Naive thymus-derived CD4-positive, alpha-beta T cell (primary cell): ENCODE measurements at places on chromosomes 6 and 20.

DNA sequence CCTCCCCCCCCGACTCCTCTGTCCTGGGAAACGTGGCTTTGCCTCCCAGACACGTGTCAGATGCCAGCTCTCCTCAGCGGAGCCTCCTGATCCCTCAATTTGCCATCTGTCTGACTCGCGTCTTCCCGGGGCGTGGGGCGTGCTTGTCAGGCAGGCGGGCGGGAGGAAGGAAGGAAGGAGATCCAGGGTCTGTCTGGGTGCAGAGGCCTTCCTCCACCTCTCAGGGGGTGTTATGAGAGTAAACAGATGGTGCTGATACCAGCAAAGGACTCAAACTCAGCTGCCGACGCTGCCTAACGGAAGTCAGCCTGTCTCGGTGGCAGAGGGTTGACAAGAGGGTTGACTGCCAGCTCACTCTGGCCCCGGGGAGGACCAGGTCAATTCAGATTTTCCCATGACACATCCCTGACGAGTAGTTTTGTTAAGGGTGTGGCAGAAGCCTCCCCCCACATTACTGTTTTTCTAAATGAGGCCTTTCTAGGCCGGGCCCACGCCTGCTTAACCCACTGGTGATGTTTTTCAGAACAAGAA, 17.0 kb downstream of the UQCC2 start:
- DNase-seq, result peak; percentile 69

GRCh38 chr6:117515326-117515725, 32.9 kb downstream of the DCBLD1 start:
- no peak for DNase-seq

GRCh38 chr20:51525241-51526105, 17.0 kb downstream of the NFATC2 start:
- DNase-seq, result peak; percentile 49

- DNase-seq, result no peak
These were observed 2.9 kb downstream of the ATXN1 start for GRCh38 chr6:16758163-16758975.

GRCh38 chr6:146962329-146962728, 241.9 kb upstream of the STXBP5 start:
- no peak for DNase-seq

DNA sequence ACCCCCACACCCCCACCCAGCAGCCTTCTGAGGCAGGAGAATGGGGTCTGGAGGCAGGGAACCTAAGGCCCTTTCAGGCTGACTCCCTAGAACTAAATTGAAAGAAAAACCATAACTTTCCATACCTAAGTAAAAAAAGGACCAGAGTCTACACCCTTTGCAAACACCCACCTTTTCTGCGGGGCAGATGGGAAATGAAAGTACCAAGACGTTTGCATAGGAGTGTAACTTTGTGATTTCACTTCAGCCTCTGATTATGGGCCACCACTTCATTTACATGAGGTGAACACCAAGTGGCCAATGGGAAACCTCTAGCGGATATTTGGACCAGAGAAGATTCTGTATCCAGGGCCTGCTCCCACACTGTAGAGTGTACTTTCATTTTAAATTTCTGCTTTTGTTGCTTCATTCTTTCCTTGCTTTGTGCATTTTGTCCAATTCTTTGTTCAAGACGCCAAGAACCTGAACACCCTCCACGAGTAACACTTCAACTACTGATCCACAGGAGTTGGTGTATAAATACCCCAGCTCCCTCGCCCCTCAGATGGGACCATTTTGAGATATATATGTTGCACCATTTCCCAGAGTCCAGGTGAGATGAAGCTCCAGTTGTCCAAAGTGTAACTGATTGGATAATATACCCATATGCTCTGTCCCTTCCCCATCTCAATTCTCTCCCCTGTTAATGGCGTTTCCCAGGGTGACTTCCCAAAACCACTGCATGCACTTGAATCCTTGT, 18.9 kb upstream of the SRSF6 start:
- no peak for DNase-seq

- DNase-seq, result no peak
These were observed 79.7 kb downstream of the SMLR1 start for GRCh38 chr6:130906736-130907381.

DNA sequence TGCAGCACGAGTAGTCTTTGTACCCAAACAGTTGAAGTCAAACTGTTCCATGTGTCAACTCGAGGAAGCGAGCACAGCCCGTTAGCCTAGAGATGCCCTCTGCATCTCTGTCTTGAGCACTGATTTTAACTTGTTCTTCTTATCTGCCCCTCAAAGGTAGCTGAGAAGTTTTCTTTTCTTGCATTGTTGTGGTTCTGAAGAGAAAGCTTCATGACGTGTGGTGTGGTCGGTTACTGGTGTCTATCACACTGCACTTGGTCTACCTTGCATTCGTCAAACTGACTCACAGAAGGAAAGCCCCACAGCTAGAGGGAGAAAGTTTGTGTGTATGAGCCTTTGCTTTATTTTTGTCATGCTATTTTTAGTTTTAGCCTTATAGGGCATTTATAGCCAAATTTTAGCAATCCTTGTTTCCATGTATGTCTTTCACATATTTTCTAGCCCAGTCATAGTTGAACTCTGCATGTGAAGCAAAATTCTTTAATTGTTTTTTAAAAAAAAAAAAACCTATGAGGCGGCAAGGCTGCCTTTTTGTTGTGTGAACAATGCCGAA, 115.1 kb downstream of the JAG1 start:
- peak; percentile 11 for DNase-seq

DNA sequence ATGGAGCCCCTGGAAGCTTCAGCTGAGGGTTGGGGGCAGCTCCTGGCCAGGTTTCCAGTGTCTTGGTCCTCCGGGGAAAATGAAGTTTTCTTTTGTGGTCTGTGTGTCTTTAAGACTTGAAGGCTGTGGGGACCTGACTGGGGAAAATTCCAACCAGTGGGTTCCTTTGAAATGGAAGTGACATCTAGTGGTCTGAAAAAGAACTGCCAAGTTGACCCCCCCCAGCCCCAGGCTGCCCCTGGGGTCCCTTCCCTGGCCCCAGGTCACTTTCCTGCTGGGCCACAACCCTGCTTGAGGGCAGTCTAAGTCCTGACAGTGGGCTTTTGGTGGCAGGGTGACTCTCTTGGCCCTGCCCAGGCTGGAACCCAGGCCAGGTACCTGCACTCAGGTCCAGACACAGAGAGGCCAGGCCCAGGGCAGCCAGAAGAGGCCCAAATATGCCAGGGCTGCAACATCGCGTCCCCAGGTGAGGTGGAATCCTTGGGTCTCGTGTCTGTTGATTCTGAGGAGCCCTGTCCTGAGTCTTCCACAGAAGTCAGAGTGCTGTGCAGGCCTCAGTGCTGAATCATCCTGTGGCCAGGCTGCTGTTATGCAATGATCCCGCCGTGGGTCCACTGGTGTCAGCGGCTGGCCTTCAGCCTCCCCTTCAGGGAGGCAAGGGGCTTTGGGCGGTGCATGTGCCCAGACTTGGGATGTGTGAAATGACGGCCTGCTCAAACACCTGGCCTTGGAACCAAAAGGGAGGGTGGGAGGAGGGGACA, 68.4 kb downstream of the VEGFA start:
- no peak for DNase-seq

GRCh38 chr6:160972111-160972510, 19.5 kb upstream of the MAP3K4 start:
- no peak for DNase-seq

DNA sequence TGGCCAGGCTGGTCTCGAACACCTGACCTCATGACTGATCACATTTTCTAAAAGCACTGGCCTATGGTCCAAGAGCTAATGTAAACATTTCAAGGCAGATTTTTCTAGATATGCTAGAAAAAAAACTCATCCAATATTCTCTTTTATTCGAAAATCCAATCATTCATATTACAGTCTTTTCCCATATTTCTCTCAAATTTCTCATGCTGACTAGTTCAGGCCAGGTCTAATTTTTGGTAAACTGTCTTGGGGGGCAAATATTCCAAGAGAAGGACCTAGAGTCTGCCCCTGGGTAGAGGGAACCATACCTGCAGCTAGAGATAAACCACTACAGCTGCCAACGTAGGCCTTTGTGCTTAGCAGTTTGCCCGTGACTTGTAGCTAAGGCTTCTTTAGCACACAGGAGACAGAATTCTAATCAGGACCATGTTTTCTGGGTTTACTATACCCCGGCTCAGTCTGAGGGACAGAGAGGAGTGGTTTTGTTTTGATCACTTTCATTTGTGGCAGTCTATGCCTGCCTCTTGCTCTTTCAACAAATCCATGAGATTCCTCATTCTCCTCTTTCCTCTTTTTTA, 71.8 kb upstream of the CITED2 start:
- no peak for DNase-seq

- DNase-seq, result no peak
These were observed 39.3 kb downstream of the PHACTR3 start for GRCh38 chr20:59643615-59644061.

DNA sequence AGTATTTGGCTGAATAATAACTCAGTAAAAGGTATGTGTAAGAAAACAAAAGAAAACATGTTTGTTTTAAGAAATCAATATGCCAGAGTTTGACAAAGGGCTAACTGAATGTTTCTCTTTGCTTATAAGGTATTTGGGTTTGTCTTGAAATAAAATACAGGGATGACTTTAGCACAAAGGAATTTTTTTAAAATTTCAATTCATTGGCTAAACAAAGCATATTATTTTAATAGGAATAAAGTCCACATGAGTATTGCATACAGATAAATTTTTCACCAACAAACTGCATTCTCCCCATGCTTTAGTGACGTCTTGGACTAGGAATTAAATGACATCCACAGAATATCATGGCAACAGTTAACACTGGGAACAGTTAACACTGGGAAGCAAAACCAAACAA, 480.0 kb upstream of the JAG1 start:
- no peak for DNase-seq
